ENCODE measurements at places on chromosomes 12 and 14. TPM values are rescaled to one million over a fixed set of nuclear protein-coding genes. Genes with fewer than 3 reads are reported as not detected.

- no peak for DNase-seq
Observed at GRCh38 chr12:50047693-50048250, 9.6 kb upstream of the ASIC1 start.

The LRRC23 gene
- 6.5 TPM for total RNA-seq

The DIO2 gene
- 21.2 TPM for total RNA-seq

DNA sequence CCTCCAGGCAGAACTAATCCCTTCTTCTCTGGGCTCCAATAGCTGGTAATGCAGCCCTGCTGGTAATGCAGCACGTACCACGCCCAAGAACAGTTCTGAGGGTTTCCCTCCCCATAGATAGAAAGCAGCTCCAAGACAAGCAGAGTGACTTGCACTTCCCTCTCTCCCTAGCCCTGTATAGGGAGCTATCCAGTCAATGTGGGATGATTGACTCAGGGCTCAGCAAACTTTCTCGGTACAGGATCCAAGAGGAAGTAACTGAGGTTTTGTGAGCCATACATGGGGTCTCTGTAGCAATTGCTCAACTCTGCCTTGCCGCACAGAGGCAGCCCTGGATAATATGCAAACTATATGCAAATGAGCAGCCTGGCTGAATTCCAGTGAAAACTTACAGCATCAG is 15.5 kb upstream of the FKBP4 start:
- no peak for DNase-seq

- DNase-seq: peak; percentile 42
Observed at GRCh38 chr14:50335989-50336824, 24.1 kb downstream of the DMAC2L start.

DNA sequence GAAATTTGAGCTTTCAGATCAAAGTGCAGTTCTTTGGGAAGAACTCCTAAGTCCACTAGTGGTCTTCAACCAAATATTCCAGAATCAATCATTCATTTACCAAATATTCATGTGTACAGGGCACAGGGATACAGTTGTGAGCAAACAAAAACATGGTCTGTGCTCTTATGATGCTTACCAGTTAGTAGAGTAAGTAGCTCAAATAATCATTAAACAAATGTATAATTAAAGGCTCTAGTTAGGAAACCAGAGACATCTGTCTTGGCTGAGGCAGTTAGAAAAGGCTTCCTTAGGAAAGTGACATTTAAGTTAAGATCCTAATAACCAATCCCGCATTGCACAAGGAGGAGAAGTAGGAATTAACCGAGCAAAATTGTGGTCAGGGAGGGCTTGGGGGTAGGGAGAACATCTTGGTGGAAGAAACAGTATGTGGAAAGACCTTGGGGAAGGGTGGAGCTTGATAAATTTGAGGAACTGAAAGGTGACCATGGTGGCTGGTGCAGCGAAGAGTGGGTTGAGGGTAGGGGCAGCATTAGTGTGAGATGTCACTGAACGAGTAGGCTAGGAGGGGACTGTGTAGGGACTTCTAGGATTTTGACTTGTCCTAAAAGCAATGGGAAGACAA is 40.0 kb downstream of the PEBP1 start:
- DNase-seq: no peak

The NANOG gene
- not detected for total RNA-seq

- no peak for DNase-seq
Observed at GRCh38 chr14:95237121-95237957, 80.0 kb upstream of the DICER1 start.

- DNase-seq: no peak
Observed at GRCh38 chr14:77746064-77746702, 14.8 kb downstream of the SNW1 start.

- DNase-seq: no peak
Observed at GRCh38 chr12:115838952-115839351, 438.5 kb downstream of the MED13L start.

DNA sequence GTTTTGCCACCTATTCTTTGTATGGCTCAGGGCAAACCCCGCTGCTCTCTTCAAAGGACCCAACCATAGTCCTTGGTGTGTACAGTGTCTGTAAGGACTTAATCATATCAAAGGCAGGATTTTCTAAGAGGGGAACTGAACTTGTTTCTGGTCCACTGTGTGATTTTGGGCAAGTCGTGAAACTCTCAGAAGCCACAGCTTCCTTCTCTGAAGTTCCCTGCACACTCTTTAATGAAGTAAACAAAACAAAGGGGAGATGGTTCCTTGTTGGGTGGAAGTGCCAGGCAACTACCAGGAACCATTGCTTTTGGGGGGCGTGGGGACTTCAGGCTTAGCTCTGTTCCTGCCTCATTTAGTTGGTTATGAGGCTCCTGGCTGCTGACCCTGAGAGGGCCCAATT is 152.4 kb downstream of the VRK1 start:
- no peak for DNase-seq

The SCNN1A gene
- total RNA-seq: not detected

The HOXC12 gene
- total RNA-seq: not detected

DNA sequence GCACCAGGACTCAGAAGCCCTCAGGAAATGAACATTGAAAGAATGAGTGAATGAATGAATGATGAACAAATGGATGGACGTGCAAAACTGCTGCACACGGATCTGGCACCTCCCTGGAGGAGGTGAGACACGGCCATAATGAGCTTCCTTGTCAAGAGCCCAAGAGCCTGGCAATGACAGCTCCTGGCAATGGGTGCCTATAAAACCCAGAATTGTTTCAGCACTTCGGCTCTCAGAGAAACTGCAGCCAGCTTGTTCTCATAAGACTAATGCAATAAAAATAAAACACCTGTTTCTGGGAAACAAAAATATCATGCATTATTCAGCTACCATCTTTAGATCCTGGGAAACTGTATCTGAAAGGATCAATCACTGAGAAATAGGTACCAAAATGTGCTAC is 200.5 kb upstream of the SFSWAP start:
- DNase-seq: no peak

The APEX1 gene
- 64.4 TPM for total RNA-seq

- no peak for DNase-seq
Observed at GRCh38 chr12:82523996-82524395, 162.7 kb upstream of the TMTC2 start.

The P3H3 gene
- 11.0 TPM for total RNA-seq

DNA sequence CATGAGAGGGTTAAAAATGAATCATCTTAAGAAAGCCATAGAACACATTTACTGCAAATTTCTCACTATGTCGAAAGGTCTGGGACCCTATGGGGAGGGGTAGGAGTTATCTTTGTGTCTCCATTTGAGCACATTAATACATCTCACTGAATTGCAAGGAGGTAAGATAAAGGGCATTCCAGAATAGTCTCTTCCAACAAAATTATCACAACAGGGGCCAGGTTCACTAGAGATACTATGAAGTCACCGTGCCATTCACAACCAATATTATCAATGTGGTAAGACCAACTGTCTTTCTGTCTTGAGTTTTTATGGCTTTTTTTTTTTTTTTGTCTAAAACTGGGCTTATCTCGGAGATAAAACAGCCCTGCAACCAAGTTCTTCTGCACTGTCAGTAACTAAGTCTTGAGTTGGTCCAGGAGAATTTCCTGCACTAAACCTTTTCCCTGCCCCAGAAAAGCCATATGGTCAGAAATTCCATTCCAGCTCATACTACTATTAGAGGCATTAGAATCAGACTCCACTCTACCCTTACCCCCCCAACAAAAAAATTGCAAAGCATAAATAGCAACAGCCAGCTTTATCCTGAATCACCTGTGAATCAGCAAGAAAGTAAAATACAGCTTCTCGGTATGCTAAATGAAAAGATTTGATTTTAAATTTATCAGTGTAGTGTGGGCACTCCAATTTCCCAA is 79.7 kb downstream of the PTPRR start:
- no peak for DNase-seq

- no peak for DNase-seq
Observed at GRCh38 chr12:30968211-30968610, 41.7 kb downstream of the TSPAN11 start.

The HOXC10 gene
- total RNA-seq: not detected

- DNase-seq: no peak
Observed at GRCh38 chr12:75890660-75891059, 140.9 kb downstream of the PHLDA1 start.

- no peak for DNase-seq
Observed at GRCh38 chr12:111822886-111823285, 19.1 kb upstream of the MAPKAPK5 start.

DNA sequence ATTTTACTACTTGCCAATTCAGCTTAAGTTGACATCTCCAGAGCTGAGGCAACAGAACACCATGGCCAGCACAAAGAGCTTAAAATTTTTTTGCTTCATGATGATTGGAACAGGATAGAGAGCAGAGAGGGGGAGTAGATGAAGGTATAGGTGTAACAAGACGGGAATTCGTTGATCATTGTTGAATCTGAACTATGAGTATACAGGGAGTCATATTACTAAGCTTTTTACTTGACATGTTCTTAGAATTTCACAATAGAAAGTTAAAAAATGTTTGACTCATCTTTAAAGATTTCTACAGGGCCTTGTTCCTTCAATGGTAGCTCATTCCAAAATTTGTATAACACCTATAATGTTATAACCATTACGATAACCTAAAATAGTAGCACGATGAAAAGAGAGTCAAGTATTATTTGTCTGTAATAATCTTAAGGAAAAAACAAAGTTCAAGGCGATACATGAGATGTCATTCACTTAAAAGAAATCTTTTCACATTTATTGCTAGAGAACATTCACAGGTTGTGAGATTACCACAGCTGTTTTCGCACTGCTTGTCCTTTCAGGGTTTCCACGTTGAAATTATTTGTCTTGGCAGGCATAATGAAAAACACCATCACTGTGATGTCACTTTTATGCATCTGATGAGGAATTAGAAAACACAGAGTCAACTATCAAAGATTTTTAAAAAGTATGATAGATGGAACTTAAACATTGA is 33.9 kb downstream of the SPX start:
- DNase-seq: no peak

DNA sequence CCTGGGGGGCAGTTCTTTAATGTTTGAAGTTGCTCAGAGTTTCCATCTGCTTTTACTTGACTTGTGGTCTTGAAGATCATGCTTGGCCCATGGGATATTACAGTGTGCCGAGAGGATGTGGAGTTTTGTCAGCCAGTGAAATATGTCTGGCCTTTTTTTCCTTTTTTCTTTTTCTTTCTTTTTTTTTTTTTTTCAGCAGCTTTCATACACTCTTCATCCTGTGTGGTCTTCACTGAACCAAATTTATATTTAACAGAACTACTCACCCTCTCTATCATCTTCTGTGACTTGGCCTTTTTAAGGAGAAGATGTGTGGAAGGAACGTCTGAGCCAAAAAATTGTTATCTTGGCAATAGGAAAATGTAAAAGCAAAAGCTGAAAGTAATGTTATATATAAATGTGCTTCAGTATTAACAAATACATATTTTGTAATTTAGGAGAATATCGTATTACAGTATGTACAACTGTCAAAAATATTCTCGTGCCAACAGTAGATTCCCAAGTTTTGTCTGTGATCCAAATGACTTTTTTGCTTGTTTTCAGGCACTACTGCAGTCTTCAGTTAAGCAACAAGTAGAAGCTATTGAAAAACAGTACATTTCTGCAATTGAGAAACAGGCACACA is 200.6 kb downstream of the CCDC91 start:
- DNase-seq: no peak

GRCh38 chr14:99427632-99428300 is 52.9 kb downstream of the SETD3 start:
- DNase-seq: no peak

The ANKS1B gene
- 329 TPM for total RNA-seq

The MGST1 gene
- 3.7 TPM for total RNA-seq

The CYP46A1 gene
- 4.5 TPM for total RNA-seq

GRCh38 chr12:131940141-131940547 is 9.6 kb upstream of the EP400 start:
- DNase-seq: no peak

GRCh38 chr14:65168840-65169239 is 66.5 kb upstream of the MAX start:
- DNase-seq: no peak
